ENCODE measurements at places on chromosomes 6 and 20. TPM values are rescaled to one million over a fixed set of nuclear protein-coding genes. Genes with fewer than 3 reads are reported as not detected.

NINL gene
- total RNA-seq, result 13.1 TPM

PKIB gene
- 12.8 TPM for total RNA-seq

MUC22 gene
- total RNA-seq, result not detected

DNA sequence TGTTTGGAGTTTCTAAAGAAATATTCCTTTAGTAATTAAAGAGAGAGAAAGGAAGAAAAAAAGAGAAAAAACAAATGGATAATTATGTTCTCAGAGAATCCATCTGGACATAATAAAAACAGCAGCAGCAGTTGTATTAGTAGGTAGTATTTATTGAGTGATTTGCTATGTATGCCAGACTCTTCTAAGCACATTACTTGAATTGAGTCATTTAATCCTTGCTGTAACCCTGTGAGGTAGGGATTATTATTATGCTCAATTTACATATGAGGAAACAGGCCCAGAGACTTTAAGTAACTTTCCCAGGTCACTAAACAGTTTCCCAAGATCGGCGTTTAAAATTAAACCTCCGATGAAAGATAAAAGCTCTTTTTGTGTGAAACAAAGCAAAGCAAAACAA, 238.8 kb downstream of the TSHZ2 start:
- H3K36me3 ChIP-seq, result no peaks in the 10 kb centered on the region
- no peak for DNase-seq
- H3K27ac ChIP-seq, result no peak overlapping the region

SYCP2L gene
- 5.9 TPM for total RNA-seq

DNA sequence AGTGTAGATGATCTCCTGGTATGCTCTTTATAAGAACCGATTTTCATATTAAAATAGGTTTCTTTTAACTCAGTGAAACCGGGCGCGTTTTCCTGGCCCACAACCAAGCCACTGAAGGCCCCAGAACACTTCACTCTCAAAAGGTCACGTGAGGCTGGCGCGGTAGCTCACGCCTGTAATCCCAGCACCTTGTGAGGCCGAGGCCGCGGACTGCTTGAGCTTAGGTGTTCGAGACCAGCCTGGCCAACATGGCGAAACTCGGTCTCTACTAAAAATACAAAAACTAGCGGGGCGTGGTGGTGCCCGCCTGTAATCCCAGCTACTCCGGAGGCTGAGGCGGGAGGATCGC, 402 bp upstream of the TAF8 start:
- peaks cover 6% of the 10 kb centered on the region for H3K36me3 ChIP-seq
- peaks cover 14% of the 10 kb centered on the region for H3K27me3 ChIP-seq
- DNase-seq, result peak; percentile 32
- peaks cover 34% of the 10 kb centered on the region for H3K4me1 ChIP-seq
- H3K4me3 ChIP-seq, result peak overlapping the region; percentile 89

All from spinal cord (tissue), 10 donors.